Epithelial cell of prostate (primary cell): ENCODE measurements at places on chromosomes 3 and 15.

DNA sequence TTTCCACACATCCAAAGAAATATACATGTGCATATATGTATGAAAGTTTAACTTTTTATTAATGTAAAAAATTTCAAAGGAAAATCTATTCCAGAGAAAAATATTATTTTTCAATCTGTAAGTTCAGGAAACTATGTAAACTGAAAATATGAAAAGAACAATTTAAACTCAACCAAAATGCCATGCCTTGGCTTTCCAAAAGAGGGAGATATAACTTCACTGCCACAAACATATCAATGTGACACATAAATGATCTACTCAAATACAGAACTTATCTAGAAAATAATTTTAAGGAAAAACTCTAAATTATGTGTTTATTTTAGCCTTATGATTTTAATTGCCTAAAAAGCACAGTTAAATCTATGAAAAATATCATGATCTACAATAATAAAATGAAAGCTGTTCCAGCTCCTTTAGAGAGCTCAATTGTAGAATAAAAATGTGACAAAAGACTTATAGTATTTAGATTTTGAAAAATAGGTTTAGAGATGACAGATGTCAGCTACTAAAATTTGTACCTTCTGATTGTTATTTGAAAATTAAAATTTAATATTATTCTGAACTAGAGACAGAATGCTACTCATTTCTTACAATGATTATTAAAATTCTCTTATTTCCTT lies 94.8 kb downstream of the GBE1 start:
- no peak for DNase-seq

- no peak for DNase-seq
Observed at GRCh38 chr15:68554721-68555678, 23.8 kb upstream of the CORO2B start.

DNA sequence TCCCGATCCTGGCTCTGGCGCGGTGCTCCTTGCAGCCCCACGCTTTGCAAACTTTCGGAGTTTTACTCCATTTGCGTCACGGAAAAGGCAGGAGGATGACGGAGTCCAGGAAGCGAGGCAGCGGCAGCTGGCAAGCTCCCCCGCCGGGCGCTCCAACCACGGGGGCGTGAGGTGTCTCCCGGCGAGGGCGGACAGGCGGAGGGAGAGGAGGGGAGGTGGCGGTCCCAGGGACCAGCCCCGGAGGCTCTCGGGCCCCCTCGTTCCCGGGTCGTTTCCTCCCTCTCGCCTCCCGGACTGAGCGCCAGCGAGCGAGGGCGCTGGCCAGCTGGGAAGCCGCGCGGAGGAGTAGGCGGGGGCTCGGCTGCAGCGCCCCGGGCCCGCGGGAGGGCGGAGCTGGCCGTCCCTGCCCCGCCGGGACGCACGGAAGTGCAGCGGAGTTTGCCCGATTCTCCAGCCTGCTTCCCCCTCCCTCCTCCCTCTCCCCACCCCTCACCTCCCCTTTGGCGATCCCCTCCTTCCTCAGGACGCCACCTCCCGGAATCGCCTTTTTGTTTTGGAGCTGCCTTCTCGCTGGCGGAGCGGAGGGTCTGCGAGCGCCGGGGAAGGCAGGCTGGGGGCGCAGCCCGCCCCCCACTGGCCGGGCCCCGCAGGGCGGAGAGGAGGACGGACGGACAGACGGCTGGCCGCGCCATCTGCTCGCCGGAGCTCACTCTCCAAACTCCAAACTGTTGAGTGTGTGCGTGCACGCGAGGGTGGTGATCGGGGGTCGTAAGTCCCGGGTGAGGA lies at the start of gene SNX33:
Gene SNX33, plus strand, starts transcription at position 543 of the 786 bp plus-strand sequence. CDS start 1,191 bp downstream, outside the sequence.
- no peak for DNase-seq

DNA sequence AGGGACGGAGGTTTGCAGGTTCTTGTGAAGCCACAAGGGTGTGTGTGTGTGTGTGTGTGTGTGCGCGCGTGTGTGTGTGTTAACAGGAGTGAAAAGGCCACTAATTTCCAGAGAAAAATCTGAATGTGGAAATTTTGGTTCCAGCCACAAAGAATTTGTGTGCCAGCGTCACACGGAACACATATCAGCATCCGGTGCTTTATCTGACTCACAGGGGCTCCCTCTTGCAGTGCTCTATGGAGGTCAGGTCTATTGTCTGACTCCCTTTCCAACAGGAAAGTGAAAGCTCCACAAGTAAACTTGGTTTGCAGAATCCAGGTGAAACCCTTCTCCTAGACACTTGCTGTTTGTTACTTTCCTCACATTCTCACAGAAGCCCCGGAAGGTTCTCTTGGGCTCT lies 6.2 kb downstream of the CLDN11 start:
- DNase-seq: no peak

DNA sequence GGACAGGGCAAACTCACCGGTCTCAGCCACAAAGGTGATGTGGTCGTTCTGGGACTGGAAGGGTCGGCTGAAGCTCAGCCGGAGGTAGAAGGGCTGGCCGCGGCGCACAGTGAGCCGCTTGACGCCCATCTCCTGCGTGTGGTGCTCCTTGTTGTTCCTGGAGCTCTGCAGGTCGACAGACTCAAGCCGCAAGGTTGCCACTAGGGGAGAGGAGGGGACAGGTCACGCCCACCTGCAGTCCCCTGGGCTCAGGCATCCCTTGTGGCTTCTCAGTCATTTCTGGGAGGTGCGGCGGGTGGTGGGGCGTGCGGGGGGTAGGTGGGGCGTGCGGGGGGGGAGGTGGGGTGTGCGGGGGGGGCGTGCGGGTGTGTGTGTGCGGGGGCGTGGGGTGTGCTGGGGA lies 26.7 kb upstream of the TGM5 start:
- no peak for DNase-seq

DNA sequence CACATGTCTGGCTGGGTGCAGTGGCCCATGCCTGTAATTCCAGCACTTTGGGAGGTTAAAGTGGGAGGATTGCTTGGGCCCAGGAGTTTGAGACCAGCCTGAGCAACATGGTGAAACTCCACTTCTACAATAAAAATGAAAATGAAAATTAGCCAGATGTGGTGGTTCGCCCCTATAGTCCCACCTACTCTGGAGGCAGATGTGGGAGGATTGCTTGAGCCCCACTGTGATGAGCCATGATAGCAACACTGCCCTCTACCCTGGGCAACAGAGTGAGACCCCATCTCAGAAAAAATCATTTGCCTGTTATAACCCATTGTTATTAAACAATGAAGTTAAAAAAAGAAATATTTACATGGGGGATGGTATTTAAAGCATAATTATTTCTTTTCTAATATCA lies 240.1 kb upstream of the ZPLD1 start:
- no peak for DNase-seq

DNA sequence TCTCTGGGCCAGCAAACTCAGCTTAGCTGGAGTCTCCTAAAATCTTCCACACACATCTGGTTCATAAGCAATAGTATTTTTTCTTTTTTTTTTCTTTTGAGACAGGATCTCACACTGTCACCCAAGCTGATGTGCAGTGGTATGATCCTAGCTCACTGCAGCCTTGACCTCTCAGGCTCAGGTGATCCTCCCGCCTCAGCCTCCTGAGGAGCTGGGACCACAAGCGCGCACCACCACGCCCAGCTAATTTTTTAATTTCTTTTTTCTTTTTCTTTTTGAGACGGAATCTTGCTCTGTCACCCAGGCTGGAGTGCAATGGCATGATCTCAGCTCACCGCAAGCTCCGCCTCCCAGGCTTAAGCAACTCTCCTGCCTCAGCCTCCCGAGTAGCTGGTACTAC lies 34.3 kb downstream of the RNU5B-1 start:
- DNase-seq: no peak

- DNase-seq: no peak
Observed at GRCh38 chr3:136078421-136079364, 113.2 kb downstream of the PPP2R3A start.

- DNase-seq: no peak
Observed at GRCh38 chr3:138513090-138513843, 78.9 kb downstream of the ESYT3 start.

DNA sequence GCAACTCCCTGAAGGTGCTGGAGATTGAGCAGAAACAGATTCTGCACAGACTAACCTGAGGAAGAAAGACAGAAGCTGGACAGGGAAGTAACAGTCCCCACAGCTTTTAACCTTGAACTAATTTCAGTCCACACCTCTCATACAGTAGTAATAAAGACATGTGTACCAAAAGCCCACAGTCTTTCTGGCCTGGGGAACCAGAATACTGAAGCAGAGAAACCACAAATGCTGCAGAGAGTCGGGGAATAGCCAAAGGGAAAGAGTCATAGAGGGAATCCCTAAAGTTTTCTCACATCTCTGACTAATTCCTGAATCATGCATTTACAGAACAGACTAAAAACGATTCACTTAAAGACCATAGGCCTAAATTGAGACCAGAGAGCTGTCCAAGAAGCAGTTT lies 503.4 kb upstream of the NECTIN3 start:
- DNase-seq: peak; percentile 37
